Forelimb muscle (tissue), 1 donor: ENCODE measurements at places on chromosomes 6 and 20.

- peak; percentile 31 for DNase-seq
Observed at GRCh38 chr6:126167726-126168125, 172.2 kb upstream of the CENPW start.

DNA sequence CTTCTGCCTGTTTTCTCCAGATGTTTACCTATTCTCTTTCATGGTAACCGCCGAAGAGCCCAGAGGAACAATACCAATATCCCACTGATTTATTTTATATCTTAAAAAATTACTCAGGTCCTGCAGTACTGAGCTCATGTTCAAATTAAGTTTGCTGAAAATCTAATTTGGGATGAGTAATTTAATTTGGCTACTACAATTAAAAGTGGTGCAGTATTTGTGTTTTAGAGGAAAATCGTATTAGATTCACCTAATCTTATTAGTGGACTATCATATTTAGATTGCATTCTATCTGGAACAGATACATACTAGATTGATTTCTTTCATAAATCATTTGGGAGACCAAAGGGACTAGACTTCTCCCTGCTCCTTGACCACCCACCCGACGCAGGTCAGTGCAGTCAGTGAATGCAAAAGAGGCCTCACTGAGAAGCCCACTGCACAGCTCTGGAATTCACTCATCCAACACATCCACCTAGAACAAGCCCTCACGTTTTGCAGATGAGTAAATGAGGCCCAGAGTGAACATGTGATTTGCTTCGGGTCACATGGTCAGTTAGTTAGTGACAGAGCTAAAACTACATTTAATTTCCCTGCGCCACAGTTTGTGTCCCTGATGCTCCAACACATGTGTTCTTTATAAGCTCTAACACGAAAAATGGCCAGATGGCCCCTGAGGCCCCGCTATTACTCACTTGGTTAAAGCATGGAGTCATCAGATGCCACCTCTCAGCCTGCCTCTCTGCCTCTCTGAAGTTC is 101.8 kb downstream of the TRERF1 start:
- no peak for DNase-seq

GRCh38 chr6:141164042-141164743 is 968.5 kb upstream of the GJE1 start:
- no peak for DNase-seq

DNA sequence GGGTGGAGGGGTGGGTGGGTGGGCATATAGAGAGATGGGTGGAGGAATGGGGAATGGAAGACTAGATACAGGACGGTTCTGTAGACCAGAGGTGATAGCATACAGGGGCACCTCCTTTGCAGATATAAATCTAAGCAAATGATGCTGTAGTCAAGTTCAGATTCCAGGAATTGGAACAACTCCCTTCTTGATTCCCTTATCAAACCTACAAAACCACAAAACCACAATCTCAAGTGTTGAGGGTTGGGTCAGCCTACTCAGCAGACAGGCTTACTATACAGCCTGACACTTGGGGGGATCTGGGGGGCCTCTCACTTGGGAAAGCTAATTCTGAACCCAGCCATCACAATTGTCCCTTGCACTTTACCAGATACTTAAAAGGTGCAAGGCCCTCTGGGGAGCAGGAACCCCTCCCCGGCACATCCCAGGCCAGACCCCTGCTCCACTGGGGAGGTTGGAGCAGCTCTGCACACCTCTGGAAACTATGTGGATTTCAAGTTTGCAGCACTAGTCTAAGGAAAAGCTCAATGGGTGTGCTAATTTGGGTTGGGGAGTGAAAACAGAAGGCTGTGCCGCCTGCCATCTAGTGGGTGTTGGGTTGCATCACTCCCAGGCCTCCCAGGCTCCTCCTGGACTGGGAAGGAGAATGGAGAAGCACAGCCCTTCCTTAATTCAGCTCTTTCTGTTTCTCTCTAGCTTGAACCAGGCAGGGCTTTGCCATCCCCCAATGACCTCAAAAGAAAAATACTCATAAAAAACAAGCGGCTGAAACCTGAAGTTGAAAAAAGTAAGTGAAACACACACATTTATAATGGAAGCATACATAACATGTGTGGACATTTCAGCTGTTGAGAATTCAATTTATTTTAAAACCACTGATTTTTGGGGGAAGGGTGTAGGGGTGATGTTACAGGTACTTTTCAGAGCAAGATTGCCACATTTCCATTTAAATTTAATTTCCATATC is 121.2 kb upstream of the LAMP5 start:
- DNase-seq, result peak; percentile 31

DNA sequence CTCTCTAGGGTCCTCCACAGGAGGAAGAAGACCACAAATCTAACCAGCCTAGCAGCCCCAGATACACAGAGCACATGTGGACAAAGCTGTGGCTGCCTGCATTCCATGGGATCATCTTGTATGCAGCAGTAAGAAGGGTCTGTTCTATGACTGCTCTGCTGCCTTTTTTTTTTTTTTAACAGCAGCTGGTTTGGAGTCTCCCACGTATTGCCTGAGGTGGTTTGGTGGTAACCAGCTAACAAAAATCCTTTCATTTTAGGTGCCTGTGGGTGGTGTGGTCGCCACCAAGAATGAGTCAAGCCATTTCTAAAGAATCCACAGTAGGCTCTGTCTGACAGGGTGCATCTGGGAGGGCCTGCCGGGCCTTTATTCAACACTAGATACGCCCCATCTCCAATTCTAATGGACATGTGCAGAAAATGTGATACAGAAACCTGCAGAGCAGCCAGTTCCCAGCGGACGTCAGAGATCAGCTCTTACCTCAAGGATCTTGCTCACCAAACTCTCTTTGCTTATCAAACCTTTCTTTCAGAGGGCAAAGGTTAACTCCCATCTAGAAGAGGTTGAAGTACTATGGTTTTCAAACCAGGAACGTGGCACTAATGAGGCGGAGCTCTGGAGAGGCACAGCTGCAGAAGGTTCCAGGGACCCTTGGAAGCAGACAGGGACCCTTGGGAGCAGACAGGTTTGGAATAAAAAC is 32.0 kb downstream of the GNAS-AS1 start:
- no peak for DNase-seq

GRCh38 chr20:60559462-60559861 is 601.2 kb downstream of the CDH26 start:
- no peak for DNase-seq

DNA sequence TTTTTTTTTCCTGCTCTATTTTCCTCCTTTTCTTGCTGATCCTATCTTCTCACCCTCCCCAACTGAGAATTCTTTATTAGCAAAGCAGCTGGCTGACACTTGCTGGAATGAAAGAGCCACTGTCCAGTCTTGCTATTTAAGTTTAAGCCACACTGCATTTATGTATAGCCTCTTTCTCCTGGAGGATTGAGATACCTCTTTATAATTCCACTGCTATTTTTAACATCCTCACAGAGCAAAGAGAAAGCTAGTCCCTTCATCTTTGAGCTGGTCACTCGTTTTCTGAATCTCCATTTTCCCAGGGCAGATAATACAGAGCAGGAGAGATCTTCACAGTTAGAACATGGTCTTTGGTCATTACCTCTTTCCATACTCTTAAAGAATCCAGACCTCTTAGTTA is 36.0 kb upstream of the EEF1A1 start:
- no peak for DNase-seq

GRCh38 chr20:45918182-45918737 is 6.3 kb upstream of the PLTP start:
- DNase-seq, result no peak

GRCh38 chr20:13342469-13343242 is 121.6 kb downstream of the ISM1 start:
- no peak for DNase-seq
